RKO (cell line): ENCODE measurements at places on chromosomes 16 and 17.

DNA sequence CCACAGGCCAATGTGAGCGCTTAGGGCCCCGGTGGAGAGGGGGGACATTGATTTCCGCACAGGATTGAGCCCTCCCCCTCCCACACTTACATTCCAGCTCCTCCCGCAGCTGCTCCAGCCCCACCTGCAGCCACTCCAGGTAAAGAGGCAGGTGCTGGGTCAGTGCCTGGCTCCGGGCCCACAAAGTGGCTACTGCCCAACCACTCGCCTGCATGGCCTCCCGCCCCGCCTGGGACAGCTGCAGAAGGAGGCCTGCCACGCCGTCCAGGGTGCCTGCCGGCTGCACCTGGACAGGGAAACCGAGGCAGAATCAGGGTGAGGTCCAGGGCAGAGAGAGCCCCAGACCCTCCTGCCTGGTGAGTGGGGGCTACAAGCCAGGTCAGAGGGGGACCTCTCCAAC, 46.3 kb downstream of the RMI2 start:
- no peak for DNase-seq

DNA sequence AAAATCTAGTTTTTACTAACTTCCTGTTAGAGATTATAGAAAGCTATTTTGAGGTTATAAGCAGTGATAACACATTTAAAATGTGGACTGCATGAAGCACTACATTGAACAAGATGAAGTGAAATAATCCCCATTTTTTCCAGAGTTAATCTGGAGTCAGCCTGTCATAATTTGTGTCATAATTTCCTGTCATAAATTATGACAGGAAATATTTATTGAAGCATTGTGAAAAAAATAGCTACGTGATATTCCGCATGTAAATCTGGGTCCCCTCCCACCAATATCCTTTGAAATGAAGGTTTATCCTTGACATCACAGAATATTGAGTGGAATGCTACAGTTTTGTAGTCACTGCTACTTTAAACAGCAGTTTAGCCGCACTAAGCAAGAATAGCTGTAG, 40.1 kb downstream of the OMG start:
- DNase-seq: no peak

GRCh38 chr16:74732707-74733350, 32.2 kb upstream of the MLKL start:
- DNase-seq: no peak

- DNase-seq: no peak
Observed at GRCh38 chr17:79633154-79633553, 22.3 kb upstream of the RBFOX3 start.

- DNase-seq: no peak
Observed at GRCh38 chr17:73976147-73976546, 227.3 kb upstream of the RPL38 start.

DNA sequence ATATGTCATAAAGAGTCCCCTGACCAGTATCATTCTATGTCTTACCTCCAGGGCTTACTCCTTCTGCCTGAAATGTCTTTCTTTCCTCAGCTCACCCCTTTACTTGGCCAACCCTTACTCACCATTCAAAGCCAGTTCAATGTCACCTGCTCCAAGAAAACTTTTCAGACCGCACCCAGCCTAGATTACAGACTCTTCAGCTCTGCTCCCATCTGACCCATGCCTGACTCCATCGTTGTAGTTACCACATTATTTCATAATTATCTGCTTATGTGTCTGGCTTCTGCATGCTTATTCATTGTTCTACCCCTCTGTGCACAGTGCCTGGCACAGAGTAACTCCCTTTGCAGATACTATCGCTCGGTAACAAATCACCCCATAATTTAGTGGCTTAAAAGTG, 62.5 kb upstream of the TOB1 start:
- no peak for DNase-seq

DNA sequence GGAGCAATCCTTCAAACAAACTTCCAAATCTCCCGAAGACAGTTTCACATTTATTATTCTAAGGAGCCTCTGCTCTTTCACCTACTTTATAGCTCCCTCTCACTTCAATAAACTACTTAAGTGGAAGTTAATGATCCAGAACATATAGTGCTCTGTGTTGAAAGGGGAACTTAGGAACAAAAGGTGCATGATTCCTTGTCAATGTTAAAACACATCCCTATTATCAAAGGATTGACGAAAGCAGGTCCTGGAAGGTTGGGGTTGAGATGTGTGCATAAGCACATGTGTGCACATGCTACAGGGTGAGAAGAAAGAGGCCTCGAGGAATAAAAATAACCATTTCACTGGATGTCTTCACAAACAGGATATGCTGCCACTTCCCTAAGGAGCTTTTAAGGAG, 170.3 kb downstream of the SLC39A11 start:
- no peak for DNase-seq

- no peak for DNase-seq
Observed at GRCh38 chr16:70418993-70419318, 19.9 kb downstream of the ST3GAL2 start.

DNA sequence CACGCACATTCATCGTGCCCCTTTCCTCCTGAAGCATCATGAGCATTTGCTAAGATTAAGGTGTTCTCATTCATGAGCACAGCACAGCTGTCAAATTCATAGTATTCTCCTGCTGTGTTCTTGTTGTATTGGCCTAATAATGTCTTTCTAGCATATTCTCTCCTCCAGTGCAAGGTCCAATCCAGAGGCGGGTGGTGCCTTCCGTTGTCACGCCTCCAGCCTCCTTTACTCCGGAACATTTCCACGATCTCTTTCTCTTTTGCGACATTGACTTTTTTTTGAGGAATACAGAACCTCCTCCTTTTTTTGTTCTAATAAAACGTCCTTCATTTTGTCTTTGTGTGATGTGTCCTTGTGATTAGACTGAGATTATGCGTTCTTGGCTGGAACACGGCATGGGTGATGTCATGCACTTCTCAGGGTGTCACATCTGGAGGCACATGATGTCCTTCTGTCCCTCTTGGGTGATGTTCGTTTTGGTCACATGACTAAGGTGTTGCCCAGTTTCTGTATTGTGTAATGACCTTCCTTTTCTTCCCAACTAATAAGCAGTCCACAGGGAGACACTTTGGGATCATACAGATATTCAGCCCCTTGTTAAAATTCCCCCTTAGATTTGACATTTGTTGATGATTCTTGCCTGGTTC, 66.3 kb downstream of the CLEC16A start:
- no peak for DNase-seq

DNA sequence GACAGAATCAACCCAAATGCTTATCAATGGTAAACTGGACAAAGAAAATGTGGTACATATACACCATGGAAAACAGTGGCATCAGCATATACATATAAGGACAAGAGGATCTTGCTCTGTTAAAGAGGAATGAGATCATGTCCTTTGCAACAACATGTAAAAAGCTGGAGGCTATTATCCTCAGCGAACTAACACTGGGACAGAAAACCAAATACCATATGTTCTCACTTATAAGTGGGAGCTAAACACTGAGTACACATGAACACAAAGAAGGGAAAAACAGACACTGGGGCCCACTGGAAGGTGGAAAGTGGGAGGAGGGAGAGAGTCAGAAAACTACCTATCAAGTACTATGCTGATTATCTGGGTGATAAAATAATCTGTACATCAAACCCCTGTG, 447.3 kb upstream of the MAF start:
- DNase-seq: no peak

DNA sequence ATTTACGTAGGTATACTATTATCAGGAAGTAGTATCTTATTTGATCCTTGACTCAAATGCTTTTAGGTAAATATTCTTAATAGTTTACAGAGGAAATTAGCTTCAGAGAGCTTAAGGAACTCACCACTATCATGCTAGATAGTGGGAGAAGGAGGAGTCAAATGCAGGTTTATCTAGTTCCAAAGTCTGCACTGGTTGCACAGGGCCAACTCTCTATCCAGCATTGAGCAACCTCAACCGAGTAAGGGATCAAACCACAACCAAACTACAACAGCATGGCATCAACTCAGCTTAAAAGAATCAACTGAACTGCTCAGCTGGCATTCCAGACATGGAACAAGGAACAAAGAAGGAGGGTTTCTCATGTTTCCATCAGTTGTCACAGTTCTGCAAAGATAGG, 306.0 kb downstream of the MAF start:
- no peak for DNase-seq

- no peak for DNase-seq
Observed at GRCh38 chr17:31609996-31610910, 218.8 kb downstream of the RAB11FIP4 start.

DNA sequence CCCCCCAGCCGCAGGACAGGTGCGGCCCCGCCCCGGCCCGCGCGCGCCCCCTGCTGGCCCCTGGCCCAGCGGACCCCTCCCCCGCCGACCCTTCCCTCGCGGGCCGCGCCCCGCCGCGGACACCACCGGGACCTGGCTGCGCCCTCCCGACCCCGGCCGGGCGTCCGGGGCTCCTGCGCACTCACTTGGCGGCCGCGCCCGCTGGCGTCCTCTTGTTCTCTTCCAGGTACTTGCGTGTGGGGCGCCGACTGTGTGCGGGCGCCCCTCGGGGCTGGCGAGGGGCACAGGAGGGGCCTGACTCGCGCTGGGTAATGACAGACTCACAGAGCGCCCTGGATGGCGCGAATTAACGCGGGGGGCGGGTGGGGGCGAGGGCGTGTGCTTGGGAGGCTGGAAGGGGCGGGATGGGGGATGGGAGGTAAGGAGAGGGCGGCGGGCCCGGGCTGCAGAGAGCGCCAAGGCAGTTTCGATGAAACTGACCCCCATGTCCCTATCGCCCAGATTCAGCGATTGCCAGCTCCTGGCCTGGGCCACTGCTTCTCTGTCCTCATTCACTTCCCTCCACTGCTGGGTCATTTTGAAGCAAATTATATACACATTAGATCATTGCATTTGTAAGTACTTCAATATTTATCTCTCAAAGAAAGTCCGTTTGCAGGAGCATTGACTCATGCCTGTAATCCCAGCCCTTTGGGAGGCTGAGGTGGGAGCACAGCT, 445 bp upstream of the DBNDD1 start:
- peak; percentile 67 for DNase-seq

DNA sequence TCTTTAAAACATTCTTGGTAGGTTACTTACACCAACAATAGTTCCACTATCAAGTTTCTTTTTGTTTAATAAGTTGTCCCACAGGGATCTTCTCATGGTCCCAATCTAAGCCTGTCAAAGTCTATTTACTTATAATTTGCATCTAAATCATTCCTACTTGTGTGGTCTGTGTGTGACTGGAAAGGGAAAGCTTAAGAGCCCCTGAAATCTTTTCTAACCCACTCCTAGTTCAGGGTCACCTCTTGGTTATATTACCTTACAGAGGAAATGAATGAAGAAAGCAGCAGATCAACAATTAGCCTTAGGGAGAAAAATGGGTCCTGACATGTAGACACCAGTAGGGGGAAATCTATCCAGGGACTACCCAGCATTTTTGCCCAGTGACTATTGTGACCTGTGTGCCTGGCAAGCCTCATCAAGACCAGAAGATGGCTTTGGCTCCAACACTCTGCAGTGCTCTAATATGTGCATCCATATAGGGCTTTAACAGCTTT, 110.4 kb upstream of the HAS3 start:
- peak; percentile 62 for DNase-seq

DNA sequence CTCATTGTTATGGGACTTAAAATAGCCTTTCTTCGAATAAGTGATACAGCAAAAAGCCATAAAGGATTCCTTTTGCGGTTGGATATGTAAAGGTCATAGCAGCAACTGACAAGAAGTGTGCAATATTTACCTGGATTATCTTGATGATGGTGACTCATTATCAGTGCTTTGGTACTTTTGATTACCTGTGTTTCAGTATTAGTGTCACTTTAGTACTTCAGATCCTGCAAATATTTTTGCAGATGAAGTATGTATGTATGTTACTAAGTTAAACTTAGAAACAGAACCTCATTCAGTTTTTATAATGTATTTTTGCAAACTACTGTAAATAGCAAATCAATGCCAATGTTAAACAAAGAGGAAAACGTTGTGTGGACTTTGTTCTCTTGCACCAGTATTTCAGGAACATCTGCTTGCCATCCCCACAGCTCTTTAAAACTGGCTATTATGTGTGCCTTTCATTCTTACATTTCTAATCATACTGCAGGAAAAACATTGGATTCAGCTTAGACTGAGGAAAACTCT, 10.5 kb downstream of the CNEP1R1 start:
- DNase-seq: no peak

GRCh38 chr16:73142053-73142854, 94.3 kb upstream of the ZFHX3 start:
- no peak for DNase-seq

DNA sequence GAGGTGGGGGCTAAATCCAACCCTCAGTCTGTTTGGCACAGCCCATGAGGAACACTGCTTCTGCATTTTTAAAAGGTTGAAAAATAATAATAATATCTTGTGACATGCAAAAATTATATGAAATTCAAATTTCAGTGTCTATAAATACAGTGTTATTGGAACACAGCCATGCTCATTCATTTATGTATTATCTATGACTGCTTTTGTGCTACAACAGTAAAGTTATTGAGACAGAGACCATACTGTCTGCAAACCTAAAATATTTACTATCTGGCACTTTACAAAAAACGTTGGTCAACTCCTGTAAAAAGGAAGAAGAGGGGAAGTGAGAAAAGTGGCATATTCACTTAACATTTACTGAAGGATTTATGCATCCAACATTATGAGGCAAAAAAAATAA, 3.1 kb downstream of the ABCA5 start:
- DNase-seq: no peak

GRCh38 chr17:10316801-10317542, 55.8 kb downstream of the MYH13 start:
- peak; percentile 50 for DNase-seq

DNA sequence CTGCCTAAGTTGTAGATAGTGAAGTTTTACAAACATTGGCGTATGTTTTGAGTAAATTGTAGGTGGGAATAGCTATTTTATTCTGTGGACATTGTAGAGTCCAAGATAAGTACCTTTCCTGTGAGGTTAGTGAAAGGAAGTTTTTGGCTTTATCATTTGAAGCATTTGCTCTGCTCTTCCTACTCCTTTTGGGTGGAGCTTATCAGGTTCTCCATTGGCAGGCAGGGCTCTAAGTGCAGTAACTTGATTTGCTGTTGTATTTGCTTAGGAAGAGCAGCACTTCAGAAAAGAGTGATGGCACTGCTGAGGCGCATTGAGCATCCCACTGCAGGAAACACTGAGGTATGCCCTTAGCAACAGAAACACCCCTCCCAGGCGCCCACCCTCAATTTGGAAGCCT, 70.1 kb downstream of the OMG start:
- DNase-seq: no peak

DNA sequence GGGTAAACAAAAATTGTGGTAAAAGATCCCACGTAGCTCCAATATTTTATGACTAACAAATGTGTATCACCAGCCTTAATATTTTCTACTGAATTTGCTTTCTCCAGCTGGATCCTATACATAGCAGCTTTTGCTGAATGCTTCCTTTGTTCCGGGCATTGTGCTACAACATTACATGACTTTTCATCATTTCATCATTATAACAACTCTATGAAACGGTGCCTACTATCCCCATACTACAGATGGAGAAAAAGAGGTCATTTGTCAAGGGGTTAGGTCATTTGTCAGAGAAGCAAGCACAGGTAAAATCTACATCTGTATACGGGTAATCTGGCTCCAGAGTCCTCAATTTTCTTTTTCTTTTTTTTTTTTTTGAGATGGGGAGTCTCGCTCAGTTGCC, 74.3 kb downstream of the KANSL1 start:
- no peak for DNase-seq

GRCh38 chr17:49003557-49004511, 6.6 kb downstream of the IGF2BP1 start:
- DNase-seq: no peak

- DNase-seq: peak; percentile 4
Observed at GRCh38 chr16:55437625-55438024, 41.4 kb upstream of the MMP2 start.

- peak; percentile 100 for DNase-seq
Observed at GRCh38 chr17:59786536-59787319, 79.3 kb downstream of the VMP1 start.

- DNase-seq: no peak
Observed at GRCh38 chr16:89579351-89579750, 3.8 kb downstream of the CPNE7 start.
